Fibroblast of skin of left quadriceps (primary cell): ENCODE measurements at places on chromosomes 13 and 19.

DNA sequence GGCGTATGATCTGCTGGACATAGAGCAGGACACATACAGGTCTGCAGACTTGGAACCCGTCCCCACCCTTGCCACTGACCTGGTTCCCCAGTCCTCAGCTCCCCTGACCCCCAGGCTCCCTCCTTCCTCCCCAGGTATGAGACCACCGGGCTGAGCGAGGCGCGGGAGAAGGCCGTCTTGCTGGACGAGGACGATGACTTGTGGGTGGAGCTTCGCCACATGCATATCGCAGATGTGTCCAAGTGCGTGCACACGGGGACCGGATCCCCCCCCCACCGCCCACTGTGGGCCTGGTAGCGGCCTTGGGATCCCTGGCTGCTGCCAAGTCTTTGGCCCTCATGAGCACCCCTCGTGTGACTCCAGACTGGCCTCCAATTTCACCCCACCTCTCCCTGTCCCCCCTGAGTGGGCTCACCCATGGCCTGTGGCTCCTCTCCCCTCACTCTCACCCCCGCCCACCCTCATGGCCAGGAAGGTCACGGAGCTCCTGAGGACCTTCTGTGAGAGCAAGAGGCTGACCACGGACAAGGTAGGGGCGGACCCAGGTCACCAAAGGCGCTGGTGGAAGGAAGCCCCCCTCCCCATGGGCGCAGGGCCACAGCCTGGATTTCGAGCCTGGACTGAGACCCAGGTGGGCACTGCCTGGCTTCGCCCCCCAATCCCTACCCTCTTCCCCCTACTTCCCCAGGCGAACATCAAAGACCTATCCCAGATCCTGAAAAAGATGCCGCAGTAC is 5.6 kb downstream of the STXBP2 start:
- DNase-seq, result no peak

DNA sequence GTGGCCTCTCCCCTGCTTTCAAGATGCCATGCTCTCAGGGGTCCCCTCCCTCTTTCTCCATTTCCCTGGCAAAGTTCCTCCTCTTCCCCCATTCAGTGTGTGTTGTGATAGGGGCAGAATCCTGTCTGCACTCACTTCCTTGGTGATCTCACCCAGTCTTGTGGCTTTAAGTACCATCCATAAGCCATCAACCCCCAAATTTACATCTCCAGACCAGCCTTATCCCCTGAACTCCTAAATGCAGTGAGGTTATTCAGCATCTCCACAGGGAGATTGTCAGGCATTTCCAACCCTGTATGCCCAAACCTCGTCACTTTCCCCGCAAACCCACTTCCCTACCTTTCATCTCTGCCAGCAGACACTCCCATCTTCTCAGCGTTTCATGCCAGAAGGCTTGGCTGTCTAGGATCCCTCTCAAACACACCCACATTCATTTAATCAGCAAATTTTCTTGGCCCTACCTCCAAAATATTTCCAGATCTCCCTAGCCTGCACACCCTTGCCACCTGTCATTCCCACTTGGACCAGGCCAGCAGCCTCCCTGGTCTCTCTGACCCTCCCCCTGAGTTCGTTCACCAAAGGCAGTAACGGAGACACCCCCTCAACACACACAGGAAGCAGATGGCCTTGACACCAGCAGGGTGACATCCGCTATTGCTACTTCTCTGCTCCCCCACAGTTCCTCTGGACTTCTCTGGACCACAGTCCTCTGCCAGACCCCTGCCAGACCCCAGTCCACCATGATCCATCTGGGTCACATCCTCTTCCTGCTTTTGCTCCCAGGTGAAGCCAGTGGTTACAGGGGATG is at the start of gene HCST:
TSS of gene HCST (plus strand) at position 676 of the 808 bp plus-strand sequence. CDS start at position 741, 65 bp downstream.
- no peak for DNase-seq

- no peak for DNase-seq
Observed at GRCh38 chr13:41812851-41813250, 148.1 kb downstream of the VWA8 start.

DNA sequence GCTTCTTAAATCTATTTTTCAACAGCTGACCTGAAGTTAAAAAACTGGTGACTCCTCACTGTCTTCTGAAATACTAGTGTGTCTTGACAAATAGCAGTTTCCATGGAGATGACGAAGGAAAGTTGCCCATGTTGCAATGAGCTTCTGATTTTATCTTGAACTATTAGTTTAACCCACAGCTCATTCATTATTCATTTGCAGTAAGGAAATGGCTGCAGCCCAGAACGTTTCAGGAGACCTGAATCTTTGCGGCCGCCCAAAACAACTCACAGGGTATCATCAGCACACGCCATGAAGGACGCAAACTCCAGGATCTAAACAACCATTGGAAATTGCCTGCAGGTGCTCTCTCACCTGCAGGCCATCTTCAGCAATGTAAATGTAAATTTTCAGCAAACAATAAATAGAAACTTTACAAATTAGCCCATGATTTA is 142.5 kb downstream of the DCLK1 start:
- no peak for DNase-seq

DNA sequence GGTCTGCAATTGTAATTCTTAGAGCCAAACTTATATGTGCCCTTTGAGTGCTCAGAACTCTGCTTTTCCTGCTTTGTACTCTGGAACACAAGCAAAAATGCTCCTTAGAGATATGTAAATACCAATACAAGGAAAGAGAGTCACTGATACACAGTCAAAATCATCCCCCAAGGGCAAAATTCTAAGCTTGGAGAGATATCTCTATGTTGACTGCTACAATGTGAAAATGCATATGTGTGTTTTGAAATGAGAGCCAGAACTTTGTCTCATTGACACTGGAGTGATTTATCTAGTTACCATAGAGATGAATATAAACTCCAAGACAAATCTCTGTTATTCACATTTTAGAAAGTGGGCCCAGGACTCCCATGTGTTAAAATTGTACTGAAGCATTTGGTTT is 494.8 kb upstream of the SLITRK1 start:
- DNase-seq, result no peak

- DNase-seq, result no peak
Observed at GRCh38 chr19:38831142-38831605, 420 bp downstream of the ECH1 start.

- no peak for DNase-seq
Observed at GRCh38 chr19:40801426-40802299, 2.7 kb downstream of the EGLN2 start.

DNA sequence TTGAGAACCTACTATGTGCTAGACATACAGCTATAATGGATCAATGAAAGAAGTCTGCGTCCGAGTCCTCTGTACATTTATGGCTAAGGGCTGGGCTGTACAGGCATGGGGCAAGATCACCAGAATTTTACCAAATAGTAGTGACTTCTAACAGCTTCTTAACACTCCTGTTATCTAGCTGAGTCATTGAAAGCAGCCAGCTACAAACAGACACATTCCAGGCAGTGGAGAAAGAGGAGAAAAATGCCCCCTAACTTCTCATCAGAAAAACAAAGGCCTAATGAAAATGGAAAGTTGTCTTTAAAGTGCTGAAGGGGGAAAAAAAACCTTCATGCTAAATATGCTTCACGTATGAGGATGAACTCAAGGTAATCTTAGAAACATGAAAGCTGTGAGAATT is 14.3 kb upstream of the ZNF667 start:
- no peak for DNase-seq

- DNase-seq, result no peak
Observed at GRCh38 chr13:90551253-90551652, 796.2 kb upstream of the MIR17HG start.

- DNase-seq, result no peak
Observed at GRCh38 chr13:112455476-112456059, 79.4 kb downstream of the SPACA7 start.

GRCh38 chr19:37413313-37414084 is 42.6 kb downstream of the ZNF527 start:
- DNase-seq, result no peak

GRCh38 chr13:81498969-81499368 is 1158.0 kb upstream of the SPRY2 start:
- DNase-seq, result no peak

DNA sequence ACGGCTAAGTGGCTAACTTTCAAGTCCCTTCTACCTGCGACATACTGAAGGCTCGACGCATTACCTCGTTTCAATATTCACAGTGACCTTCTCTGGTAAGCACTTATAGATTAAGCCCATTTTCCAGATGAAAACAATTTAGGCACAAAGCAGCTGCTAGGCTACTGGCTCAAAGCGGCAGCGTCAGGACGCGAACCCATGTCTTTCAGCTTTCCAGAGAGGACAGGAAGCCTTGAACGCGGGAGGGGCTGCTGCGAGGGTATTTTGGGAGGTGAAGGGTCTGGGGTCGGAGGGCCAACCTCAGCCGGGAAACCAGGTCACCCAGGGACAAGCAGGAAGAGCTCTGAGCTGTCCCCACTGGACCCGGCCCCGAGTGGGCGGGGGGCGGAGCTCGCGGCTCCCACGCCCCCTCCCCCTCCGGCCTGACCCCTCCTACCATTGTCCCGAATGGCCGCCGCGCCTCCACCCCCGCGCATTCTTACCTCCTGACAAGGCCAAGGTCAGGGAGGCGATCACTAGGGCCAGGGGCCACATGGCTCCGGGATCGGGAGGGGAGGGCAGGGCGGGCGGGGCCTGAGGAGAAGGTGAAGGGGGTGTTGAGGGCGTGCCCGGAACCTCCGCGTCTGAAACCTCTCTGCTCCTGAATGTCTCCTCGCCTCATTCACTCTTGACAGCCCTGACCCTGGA is at the start of gene KLK13:
TSS of gene KLK13 (minus strand) at position 559 of the 687 bp plus-strand sequence. CDS start at position 534, 25 bp downstream.
- no peak for DNase-seq

GRCh38 chr13:99287551-99287950 is 19.6 kb downstream of the GPR183 start:
- DNase-seq, result no peak

- DNase-seq, result no peak
Observed at GRCh38 chr13:83153848-83154247, 728.4 kb downstream of the SLITRK1 start.

DNA sequence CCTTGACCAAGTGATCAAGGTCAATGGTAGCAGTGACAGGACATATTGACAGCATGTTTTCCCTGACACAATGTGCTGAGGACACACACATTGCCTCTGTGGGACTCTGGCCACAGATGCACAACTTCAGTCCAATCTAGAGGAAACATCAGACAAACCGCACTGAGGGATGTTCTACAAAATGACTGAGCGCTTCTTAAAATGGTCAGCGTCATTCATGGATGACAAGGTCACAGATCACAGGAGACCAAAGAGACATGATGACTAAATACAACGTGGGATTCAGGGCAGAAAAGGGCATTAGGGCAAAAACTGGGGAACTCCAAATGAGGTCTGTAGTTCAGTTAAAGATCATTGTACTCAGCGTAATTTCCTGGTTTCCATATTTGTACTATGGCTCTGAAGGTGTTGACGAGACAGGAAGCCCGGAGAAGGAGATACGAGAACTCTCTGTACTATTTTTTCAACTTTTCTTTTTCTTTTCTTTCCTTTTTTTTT is 20.6 kb downstream of the PBX4 start:
- DNase-seq, result no peak

GRCh38 chr13:78239714-78240113 is 321.1 kb upstream of the EDNRB start:
- DNase-seq, result no peak

DNA sequence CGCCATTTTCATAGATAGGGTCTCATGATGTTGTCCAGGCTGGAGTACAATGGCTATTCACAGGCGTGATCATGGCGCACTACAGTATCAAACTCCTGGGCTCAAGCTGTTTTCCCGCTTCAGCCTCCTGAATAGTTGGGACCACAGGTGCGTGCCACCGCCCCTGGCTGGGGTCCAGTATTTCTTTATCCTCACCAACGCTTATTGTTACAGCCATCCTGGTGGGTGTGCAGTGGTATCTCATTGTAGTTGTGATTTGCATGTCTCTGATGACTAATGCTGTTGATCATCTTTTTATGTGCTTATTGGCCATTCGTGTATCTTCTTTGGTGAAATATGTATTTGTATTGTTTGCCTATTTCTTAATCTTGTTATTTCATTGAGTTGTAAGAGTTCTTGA is 49.0 kb downstream of the SIPA1L3 start:
- DNase-seq, result no peak

DNA sequence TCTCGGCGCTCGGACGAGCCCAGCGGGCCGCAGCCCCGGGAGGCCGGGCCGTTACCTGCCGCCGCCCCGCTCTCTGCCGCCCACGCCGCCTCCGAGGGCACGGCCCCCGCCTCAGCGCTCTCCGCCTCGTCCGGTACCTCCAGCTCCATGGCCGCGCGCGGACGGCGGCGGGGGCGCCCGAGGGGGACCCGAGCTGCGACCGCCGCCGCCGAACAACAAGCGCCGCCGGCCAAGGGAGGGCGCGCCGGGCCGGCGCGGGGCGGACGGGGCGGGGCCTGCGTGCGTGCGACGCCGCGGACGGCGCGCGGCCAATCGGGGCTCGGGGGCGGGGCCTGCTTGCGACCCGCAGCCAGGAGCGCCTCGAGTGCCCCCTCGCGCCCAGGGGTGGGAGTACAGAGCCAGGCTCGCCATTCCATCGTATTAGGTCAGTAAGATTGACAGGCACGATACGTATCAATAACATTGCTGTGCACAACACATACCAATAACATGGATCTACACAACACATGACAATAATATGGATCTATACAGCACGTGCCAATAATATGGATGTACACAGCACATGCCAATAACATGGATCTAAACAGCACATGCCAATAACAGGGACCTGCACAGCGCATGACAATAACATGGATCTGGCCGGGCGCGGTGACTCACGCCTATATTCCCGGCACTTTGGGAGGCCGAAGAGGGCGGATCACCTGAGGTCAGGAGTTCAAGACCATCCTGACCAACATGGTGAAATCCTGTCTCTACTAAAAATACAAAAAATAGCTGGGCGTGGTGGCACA is at the start of gene PIP5K1C:
TSS of gene PIP5K1C (minus strand) at position 227 of the 791 bp plus-strand sequence. CDS start at position 149, 78 bp downstream.
- DNase-seq, result peak; percentile 56

GRCh38 chr13:83325125-83325853 is 557.0 kb downstream of the SLITRK1 start:
- DNase-seq, result peak; percentile 74

GRCh38 chr19:34351382-34351826 is 13.6 kb upstream of the GPI start:
- DNase-seq, result no peak

GRCh38 chr13:25910243-25910642 is 141.6 kb downstream of the SHISA2 start:
- DNase-seq, result no peak

DNA sequence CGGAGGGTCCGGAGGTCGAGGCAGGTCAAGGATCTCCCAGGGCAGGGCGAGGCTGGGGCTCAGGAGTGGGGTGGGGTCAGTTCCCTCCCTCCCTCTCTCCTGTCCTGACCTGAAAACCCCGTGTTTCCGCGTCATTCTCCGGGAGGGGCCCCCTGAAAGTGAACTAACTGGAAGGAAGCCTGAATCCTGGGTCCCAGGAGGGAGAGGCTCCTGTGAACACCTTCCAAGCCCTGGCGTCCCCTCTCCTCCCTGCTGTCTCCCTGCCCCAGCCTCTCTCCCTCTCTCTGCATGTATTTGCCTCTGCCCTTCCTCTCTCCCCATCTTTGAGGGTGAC is 741 bp upstream of the CADM4 start:
- DNase-seq, result no peak
